ENCODE measurements at places on chromosomes 4 and X.

- DNase-seq = no peak
Measured at GRCh38 chr4:23930750-23931488, 41.1 kb upstream of the PPARGC1A start.

DNA sequence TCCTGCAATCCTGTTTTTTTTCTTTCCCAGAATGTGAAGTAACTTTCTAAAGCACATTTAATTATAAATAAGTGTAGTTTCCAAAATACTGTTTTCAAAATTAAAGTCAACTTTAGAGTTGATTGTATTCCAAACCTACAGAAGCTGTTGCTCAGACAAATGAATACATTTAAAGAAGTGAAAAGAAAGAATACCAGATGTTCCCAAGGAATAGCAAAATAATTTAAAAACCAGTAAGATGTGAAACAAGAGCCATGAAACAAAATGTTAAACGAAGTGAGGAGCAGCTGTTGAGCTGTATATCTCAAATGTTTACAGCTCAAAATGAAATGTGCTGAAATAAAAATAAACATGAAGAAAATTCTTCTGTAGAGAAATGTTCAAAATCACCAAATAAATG lies 627.4 kb upstream of the NDST4 start:
- no peak for DNase-seq

- no peak for DNase-seq
Measured at GRCh38 chr4:41385481-41385880, 128.8 kb downstream of the UCHL1 start.

GRCh38 chr4:95591278-95591677 lies 42.5 kb upstream of the UNC5C start:
- no peak for DNase-seq

DNA sequence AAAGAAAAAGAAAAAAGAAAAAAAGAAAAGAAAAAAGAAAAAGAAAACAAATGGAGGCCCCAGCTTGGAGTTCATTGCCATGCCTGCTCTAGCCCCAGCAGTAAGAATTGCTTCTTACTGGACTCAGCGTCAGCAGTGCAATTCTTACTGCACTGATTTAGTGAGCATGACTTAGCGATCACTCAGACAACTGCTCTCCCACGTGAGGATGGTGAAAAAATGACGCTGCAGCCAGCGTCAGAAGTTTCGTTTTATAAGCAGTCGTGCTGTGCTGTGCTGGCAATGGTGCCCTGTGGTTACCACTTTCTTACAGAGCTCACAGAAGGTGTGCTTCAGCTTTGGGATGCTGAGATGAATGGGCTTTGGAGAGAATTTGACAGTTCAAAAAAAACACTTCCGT lies 68.3 kb upstream of the DDX3X start:
- peak; percentile 48 for DNase-seq

- no peak for DNase-seq
Measured at GRCh38 chrX:50169717-50170116, 31.1 kb downstream of the AKAP4 start.

DNA sequence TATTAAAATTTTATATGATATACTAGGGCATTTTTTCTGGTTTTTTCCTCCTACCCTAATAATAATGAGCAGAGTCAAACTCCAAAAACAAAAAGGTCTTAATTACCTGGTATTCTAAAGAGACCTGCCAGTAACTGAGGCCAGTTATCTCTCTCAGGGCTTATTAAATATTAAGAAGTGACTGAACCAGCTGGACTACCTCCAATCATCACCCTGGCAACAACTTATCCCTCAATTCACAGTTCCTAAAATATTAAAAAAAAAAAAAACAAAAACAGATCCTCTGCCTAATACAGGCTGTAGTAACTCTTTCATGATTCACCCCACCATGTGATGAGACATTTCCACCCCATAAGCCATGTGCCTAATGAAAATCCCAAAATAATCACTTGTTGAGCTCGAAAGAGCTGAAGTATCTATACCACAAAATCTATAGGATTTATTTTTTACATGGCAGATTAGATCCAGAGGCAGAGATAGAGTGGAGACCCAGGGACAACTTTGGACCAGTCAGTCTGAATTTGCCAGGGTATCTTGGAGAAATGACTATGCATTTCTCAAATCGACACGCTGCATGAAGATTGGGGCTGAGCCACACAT lies 698.0 kb downstream of the FAT4 start:
- DNase-seq = no peak

DNA sequence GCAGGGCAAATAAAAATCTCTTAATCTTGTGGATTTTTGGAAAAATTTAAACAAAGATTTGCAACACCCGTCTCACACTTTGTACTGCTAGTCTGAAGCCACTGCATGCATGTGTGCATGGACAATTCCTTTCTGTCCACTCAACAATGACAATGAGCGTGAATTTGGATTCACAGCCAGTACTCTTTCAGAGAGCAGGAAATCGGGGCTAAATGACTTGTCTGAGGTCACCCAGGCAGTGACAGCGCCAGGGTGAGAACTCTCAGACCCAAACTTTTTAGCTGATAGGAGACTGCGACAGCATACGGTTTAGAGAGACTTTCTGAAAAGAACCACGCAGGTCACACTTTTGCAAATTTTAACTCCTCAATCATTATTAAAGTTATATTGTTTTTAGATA lies 90.9 kb downstream of the ZNF827 start:
- DNase-seq = no peak

- peak; percentile 48 for DNase-seq
Measured at GRCh38 chrX:74613370-74614092, 893 bp downstream of the RLIM start.

DNA sequence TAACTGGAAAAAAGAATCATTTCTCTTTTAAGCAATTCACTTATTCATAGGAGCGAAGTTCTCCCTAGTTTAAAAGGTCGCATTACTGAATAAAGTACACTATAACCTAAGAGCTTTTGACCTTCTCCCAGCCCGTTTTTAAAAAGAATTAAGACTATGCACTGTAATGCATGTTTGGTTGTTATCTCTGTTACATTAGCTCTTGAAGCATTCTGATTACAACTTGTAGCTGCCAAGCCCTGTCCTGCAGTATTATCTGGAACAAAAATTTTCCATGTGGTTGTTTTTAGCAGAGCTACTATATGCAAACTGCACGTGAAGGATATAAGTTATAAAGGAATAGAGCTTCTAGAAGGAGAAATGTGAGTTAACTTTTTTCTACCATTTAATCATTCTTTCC lies 8.1 kb downstream of the GAB1 start:
- DNase-seq = no peak

DNA sequence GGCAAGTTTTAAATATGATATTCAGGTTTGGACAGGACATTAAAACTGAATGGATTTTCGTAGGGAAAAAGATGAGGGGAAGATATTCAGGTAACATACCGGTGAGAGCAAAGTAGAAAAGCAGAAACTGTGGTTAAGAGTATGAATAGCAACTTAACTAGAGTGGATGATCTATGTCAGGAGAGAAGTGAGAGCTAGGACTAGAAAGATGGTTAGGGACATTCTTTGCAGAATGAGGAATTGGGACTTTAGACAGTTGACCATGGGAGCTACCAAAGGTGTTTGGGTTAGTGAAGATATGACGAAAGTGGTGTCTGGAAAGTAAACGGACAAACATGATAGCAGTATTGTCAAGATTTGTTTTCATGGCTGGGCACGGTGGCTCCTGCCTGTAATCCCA lies 45.2 kb downstream of the ANXA5 start:
- DNase-seq = no peak

DNA sequence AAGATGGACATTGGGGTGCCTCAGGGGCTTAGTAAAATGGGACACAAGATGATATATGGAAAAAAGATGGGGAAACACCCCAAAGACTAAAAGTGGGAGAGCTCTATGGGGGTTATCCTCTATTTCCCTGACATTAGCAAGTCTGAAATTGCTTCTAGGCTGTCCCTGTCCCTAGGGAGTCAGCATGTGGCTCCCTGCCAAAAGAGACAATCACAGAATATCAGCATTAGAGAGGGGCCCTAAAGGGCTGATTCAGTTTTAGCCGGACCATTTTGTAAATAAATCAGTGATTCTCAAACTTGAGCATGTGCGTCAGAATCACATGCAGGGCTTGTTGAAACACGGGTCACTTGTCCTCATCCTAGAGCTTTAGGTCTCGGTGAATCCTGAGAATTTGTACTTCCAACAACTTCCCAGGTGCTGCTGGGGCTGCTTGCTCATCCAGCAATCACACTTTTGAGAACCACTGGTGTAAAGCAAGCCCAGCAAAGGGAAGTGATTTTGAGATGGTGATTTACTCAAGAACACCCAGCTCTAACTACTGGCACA lies 165.3 kb upstream of the DGKK start:
- no peak for DNase-seq

DNA sequence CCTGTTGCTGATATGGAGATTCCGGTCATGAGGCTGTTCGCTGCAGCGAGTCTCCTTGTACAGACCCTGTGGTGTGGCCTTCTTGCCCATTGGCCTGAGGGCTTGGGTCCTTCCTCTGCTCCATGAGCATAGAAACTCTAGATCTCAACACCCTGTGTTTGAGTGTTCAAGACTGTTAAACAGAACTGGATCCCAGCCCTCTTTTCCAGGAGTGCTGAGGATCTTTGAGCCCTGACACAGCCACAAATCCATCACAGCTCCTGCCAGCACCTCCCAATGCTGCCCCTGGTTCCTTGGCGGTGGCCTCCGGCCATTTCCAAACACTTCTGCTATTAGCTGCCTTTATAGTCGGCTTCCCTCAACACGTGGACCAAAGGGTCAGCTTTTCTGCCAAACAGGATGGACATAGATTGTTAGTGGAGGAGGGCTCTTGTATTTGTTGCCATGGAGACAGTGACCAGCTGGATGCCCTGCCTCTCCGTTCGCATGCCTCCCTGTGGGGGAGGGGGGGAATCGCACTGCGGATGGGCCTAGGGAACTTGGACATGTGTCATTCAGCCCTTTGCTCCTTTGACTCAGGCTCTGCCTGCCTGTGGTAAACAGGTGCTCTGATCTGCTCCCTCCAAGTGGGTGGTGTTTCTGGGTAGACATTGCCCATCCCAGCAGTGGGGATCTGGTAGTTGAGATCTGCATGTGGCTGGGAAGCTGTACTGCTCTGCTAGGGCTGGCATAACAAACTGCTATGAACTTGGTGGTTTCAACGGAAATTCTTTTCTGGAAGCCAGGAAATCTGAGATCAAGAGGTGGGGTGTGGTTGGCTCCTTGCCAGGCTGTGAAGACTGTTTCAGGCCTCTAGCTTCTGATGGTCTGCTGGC lies 6.9 kb upstream of the WDR1 start:
- peak; percentile 31 for DNase-seq
